ENCODE measurements at places on chromosomes 5 and 9.

DNA sequence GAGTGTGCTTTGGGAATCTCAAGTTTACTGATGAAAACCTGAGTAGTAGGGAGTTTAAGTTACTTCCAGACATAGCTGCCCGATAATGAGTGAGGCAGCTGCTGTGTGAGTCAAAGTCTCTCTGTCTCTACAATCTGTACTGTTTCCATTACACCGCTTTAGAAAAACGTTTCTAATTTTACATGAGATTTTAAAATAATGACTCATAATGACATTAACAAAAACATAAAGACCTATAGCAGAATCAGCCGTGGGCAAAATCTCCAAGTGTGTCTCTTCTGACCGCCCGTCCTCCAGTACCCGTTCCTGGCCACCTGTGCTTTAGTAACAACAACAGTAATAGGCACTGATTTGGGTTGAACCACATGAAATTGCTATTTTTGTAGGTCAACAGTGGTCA lies 69.6 kb upstream of the PRRC1 start:
- no peak for DNase-seq

DNA sequence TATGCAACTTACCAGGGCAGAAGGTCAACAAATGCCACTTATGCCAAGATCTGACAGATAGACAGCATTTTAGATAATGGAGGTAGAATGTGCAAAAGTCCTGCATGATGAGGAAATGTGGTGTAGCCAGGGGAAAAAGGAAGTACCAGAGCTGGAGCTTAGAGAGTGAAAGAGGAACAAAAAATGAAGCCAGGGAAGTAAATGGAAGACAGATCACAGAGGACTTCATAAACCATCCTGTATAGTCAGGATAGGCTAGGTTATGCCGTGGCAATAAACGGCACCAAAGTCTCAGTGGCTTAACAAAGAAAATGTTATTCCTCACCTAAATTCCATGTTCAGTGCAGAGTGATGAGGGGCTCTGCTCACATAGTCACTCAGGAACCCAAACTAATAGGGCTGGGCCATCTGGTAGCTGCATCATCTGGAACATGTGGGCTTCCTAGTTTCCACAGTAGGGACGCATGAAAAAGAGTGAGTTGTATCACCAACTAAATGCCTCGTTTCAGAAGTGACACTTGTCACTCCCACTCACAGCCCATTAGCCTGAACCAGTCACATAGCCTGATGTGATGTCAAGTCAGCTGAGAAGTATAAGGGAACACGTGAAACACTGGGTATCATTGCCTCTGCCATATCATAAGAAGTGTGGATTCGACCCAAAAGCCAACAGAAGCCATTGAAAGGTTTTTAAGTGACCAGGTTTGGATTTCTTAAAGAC lies 70.3 kb downstream of the SH3RF2 start:
- no peak for DNase-seq

DNA sequence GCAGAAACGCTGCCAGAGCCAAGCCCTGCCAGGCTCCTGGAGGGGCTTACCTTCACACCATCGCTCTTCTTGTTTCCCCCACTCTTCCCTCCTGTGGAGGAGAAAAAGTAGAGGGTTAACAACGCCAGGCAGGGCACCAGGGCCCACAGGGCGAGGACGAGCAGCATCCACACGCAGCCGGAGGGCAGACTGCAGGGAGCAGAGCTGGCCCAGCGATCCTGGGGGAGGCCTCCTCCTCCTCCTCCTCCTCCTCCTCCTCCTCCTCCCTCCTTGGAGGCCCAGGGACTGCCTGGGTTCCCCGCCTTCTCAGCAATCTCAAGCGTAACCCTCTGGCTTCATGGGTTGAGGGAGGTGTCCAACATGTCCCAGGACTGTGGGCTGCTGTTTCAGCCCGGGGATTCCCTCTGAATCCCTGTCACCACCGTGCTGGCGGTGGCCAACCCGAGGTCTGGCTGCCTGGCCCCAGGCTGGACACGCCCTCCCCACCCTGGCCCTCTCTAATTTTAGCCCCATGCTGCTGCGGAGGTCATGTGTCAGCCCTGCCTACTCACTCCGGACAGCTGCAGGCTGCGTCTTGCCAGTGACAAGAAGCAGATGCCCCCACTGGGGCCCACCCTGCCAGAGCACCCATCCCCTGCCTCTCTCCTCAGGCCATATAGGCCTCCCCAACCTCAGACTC lies 44.3 kb downstream of the CAMK2A start:
- DNase-seq = no peak

- no peak for DNase-seq
These were observed 318.9 kb upstream of the RIOK2 start for GRCh38 chr5:97501965-97502305.

DNA sequence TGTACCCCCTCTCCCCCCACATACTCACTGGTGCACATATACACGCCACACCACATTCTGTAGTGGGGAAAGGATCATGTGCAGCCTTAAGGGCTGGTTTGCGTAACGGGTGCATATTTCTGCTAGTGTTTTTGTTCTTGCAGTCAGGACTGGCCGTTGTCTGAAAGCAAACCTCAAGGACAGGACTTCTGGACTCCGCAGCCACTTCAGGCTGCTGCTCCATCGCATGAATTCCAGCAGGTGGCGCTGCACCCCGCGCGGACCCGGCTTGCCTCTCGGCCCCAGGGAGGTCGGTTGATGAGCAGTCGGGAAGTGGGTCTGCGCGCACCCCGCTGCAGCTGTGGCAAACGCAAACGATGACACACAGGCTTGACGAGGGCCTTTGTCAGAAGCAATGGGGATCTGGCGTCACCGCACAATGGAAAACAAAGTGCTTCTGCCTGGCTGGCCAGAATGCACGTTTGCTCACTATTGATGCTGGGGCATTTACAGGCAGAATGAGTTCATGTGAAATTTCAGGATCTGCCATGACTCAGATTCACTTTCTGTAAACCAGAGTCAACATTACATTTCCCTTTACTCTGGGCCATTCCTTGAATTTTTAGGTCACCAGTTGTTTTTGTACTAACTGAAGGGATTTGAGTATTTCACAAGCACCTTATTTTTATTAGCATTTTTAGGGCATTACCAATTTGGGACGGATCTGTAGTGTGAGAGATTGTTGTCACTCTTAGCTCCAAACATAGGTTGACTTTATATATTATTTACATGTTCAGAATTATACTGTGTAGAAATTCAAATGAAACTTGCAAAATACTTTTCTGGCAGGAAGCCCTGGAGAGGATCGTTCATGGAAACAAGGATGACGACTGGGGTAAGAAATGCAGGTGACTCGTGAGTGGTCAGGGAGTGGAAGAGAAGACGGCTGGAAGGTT lies 36.4 kb upstream of the GLRX start:
- no peak for DNase-seq

All from SK-N-MC (cell line).